Subcutaneous adipose tissue (tissue), 4 donors: ENCODE measurements at places on chromosomes 4 and X. TPM values are rescaled to one million over a fixed set of nuclear protein-coding genes. Genes with fewer than 3 reads are reported as not detected.

PPP3CA gene
- 53.9 TPM for total RNA-seq

TMEM47 gene
- total RNA-seq = 37.7 TPM

CXCL10 gene
- not detected for total RNA-seq

FAM241A gene
- total RNA-seq = 7.8 TPM

MID2 gene
- total RNA-seq = 23.3 TPM

CT45A2 gene
- not detected for total RNA-seq

FHDC1 gene
- 0.57 TPM for total RNA-seq

POU3F4 gene
- total RNA-seq = not detected

AREG gene
- total RNA-seq = 55.6 TPM

ARAP2 gene
- total RNA-seq = 43.3 TPM

ANXA3 gene
- total RNA-seq = 143 TPM

GAGE13 gene
- not detected for total RNA-seq

SMIM31 gene
- not detected for total RNA-seq

KCNIP4 gene
- total RNA-seq = 0.34 TPM

ALB gene
- not detected for total RNA-seq

POU4F2 gene
- not detected for total RNA-seq

SEC31A gene
- 178 TPM for total RNA-seq

CT45A5 gene
- total RNA-seq = not detected

GJB1 gene
- not detected for total RNA-seq

GPRIN3 gene
- total RNA-seq = 6.8 TPM

ESX1 gene
- total RNA-seq = not detected

RASL11B gene
- not detected for total RNA-seq

CLCN4 gene
- total RNA-seq = 2.9 TPM

MAGEC2 gene
- not detected for total RNA-seq

LARP1B gene
- 32.6 TPM for total RNA-seq

BST1 gene
- total RNA-seq = 7.7 TPM

SPOCK3 gene
- total RNA-seq = not detected

ARR3 gene
- total RNA-seq = not detected

LDOC1 gene
- total RNA-seq = 4.9 TPM

ZNF711 gene
- total RNA-seq = 0.57 TPM
